ENCODE measurements at places on chromosomes 12 and 14.

GRCh38 chr14:30581283-30581625 is 22.3 kb downstream of the G2E3 start:
- DNase-seq = no peak

- DNase-seq = no peak
Measured at GRCh38 chr12:124661341-124661740, 93.9 kb upstream of the NCOR2 start.

DNA sequence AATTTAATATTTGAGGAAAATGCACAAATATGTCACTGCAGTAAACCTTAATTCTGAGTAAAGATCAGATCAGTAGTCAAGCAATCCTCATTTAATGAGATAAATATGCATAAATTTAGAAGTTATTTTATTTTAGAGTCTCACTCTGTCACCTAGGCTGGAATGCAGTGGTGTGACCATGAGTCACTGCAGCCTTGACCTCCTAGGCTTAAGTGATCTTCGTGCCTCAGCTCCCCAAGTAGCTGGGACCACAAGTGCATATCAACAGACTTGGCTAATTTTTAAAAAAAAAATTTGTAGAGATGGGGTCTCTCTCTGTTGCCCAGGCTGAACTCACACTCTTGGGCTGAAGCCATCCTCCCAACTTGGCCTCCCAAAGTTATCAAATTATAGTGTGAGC is 41.3 kb downstream of the LMO3 start:
- no peak for DNase-seq

DNA sequence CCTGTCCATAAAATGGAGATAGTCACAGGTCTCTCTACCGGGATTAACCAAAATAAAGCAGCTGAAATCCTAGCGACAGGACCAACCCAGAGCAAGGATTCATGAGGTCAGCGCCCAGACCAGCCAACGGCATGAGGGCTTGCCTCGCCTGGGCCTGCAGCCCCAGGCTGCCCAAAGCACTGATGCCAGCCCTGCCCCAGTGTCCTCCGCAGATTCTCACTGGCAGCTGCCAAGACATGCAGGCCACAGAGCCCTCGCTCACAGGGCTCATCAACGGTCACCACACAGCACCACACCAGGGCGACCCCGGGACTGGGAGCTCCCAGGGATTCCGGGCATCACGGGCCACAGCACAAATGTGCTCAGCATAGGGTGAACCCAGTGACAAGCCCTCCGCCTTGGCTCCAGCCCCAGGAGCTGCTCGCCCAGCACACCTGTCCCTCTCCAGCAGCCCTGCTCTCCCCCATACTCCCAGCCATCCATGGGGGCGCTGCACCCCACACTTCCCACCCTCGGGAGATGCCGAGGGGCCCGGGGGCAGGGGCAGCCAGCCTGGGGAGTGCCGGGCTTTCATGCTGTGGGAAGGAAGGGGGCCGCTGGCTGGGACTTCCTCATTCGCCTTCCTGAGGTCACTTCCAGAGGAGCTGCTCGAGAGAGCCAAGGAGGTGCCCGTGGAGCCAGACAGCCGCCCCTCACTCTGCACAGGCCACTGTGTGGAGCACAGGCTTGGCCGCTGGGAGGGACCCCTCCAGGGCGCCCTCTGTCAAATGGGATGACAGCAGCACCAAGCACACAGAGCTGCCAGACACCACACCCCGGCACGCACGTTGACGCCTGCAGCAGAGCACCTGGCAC is 14.1 kb downstream of the RAB35 start:
- DNase-seq = no peak

GRCh38 chr14:50040401-50040775 is 76.0 kb downstream of the VCPKMT start:
- DNase-seq = no peak

DNA sequence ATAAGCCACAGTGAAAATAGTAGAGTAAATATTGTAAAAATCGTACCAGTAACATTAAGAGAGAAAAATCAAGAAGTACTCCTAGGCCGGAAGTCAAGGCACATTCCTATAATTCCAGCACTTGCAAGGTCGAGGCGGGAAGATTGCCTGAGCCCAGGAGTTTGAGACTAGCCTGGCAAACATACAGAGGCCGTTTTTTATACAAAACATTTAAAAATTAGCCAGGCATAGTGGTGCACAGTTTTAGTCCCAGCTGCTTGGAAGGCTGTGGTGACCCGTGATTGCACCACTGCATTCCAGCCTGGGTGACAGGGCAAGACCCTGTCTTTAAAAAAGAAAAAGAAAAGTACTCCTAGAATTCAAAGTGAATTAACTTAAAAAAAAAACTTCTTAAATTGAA is 341.8 kb downstream of the C12orf50 start:
- no peak for DNase-seq

DNA sequence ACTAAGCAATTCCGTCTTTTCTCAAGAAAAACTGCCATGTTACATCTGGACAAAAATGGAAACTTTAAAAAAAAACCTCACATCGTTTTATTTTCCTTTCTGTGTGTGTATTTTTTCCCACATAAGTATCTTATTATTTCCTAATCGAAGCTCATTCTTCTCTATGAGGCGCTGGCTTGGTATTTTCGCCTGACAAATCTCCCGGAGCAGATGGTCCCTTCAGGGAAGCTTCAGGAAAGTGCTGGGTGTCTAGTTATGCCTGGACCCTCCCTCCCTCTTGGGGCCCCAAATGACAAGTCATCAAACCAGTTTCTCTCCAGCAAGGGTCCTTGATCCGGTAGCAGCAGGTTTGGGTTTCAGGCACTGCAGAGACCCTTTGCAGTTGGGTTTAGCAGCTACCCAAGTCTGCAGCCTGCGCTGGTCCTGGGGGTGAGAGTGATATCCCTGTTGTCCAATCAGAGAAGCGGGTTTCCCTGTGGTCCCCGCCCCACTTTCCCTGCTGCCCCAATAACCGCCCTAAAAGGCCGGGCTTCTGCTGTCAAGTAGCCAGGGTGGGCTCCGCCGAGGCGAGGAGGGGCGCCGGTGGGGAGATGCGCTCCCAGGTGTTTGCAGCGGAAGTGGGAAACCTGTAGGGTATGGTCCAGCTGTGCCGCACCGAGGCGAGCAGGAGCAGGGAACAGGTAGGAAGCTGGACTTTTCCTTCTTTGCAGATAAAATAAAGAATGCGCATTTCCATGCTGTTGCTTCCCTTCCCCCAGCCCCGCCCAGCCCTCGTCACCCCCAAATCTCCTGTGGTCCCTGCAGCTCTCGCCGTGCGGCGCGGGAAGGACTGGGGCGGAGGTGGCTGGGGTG is at the start of gene CNTN1:
CNTN1 (plus strand) TSS at position 527 of the 852 bp plus-strand sequence.
- peak; percentile 97 for DNase-seq

- DNase-seq = no peak
Measured at GRCh38 chr12:72288911-72289310, 16.7 kb downstream of the TRHDE start.

GRCh38 chr12:57012600-57013465 is 3.5 kb downstream of the TAC3 start:
- DNase-seq = no peak

Measured in cerebellar cortex (tissue), 1 donor.